ENCODE measurements at places on chromosomes 1 and 21.

DNA sequence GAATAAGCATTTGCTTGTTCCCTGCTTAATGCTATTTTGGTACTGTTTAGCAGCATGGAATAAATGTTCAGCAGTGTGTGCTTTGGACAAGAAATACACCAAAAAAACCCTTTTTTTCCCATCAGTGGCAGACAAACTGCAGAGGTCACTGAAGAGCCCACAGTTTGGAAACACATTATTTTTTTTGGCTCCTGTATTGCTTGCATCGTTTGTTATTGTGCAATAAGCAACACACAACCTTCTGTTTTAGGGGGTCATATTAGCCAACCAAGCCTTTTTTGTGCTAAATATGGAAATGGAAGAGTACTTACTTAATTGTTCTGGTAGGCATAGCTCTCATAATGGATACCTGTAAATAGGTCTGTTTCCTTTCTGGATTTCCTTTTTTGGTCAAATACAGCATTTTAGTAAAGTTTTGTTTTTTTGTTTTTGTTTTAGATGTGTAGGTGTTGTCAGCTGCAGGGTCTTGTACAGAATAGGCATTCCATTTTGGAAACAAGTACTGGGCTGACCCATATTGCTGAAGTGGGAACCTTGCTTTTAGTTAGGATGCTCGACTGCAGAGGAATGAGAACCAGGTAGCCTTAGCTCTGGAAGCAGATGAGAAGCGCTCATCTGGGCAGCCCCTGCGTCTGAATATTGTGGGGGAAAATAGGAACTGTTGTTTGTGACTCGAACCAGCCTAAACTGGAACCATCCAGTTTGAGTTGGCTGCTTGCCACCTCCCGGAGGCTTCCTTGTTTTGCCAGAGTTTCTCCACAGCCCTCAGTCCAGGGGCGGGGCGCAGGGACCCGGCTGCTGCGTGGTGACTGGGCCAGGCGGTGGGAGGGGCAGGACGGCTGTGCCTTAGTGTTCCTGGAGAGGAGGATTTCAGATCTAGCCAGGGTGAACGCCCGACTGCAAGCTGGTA lies 38.4 kb downstream of the SPEN start:
- DNase-seq, result peak; percentile 99

GRCh38 chr21:37164742-37165141 lies 91.7 kb downstream of the TTC3 start:
- DNase-seq, result no peak

- DNase-seq, result no peak
Measured at GRCh38 chr1:241518476-241519307, 863 bp downstream of the FH start.

GRCh38 chr1:100816049-100816448 lies 78.6 kb downstream of the EXTL2 start:
- no peak for DNase-seq

GRCh38 chr1:50559421-50559820 lies 136.2 kb upstream of the DMRTA2 start:
- no peak for DNase-seq

DNA sequence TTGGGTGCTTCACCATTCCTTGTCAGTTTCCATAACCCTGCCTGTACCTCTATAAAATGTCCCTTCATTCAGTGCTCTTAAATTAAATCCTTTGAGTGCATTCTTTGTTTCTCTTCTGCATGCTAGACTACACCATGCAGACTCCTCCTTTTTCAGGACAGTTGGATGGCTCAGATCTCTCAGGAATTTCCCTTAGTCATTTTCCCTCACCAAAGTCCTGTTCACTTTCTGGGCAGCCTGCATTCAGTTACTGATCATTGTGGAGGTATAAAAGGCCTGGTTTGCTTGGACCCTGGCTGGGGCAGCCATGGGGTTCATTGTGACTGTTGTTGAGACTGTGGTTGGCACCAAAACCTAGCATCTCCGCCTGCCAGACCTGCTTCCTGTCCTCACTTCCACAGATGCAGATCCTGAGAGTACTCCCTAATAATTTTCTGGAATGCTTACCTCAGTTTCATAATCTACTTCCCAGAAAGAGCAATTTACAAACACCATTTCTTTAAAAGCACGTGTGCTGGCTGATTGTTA lies 88.4 kb downstream of the PDE4B start:
- no peak for DNase-seq

- no peak for DNase-seq
Measured at GRCh38 chr21:18620436-18620835, 216.9 kb upstream of the TMPRSS15 start.

- peak; percentile 100 for DNase-seq
Measured at GRCh38 chr1:16366722-16367257, at the start of gene SZRD1. SZRD1 (plus strand) TSS chr1:16367242; CDS start chr1:16367258, 16 bp downstream.

DNA sequence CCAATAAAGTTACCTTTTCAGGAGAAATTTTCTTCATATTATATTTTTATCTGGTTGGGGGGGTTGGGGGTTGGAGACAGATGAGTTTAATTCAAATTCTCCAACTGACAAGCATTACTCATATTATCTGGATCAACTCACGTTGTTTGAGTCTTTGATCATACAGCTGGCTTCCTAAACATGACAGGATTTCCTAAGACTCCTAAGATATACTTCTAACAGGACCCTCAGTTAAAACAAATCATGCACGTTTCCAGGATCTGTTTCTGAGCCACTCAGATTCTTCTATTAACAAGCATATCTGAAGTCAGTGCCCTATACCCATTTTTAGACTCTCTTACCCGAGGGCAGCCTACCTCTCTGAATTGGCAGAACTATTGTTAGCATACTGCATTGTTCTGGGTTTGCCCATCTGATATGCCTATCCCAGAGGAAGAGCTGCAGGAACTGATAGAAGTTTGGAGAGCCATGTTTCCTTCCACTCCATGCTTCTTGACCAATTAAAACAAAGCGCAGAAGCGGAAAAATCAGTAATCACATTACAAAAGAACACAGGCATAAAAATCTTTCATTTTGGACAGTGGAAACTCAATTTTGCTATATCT lies 653.9 kb downstream of the LTN1 start:
- DNase-seq, result no peak

DNA sequence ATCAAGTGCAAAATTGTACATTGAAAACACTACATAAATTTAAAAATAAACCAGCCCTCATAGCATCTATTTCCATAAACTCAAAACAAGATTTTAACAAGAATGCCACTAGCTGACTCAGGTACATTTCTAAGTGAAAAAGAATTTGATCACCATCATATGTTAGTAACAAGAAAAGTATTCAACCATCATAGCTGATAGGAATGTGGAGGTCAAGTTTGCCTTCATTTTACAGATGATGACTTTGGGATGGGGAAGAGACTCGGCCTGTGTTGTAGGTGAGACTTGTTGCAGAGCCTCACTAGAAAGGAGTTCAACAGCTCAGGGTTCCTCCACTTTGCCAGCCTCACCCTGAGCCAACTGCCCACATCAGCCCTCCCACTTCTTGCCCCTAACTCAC lies 318.8 kb upstream of the FAM78B start:
- DNase-seq, result no peak

- DNase-seq, result peak; percentile 54
Measured at GRCh38 chr1:159936273-159936904, 9.0 kb downstream of the IGSF9 start.

DNA sequence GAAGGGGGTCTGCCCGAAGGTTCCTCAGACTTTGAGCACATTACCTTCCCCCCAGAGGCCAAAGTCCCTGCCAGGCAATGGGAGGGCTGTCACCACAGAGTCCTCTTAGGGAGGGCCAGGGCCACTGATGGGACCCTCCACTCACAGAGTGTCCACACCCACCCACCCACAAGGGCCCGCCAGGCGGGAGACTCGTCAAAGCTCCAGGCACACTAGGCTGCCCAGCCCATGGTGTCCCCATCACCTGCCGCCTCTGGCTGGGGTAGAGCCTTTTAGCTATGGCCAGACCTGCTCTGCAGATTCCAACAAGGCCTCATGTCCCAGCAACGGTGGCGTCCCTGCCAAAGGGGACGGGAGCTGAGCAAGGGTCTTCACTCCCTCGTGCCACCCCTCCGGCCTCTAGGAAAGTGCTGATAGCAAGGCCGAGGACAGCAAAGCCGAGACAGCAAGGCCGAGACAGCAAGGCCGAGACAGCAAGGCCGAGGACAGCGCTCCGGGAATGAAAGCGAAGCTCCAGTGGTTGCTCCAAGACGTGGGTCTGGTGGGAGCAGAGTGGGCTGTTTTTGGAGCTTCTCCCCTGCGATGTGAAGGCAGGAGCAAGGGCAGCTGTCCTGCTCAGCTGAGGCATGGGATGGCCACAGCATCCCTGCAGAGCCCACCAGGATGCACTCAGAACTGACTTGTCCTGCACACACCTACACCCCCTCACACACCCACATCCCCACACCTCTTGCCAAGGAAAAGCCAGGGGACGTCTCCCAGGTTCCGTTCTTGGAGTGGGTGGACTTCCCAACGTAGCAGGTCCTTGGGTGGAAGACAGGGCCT lies 123.4 kb downstream of the CRYAA start:
- DNase-seq, result no peak

- DNase-seq, result peak; percentile 48
Measured at GRCh38 chr1:181090641-181091126, 2.2 kb downstream of the IER5 start.

GRCh38 chr1:211469938-211470529 lies 21.9 kb downstream of the RD3 start:
- DNase-seq, result peak; percentile 92

DNA sequence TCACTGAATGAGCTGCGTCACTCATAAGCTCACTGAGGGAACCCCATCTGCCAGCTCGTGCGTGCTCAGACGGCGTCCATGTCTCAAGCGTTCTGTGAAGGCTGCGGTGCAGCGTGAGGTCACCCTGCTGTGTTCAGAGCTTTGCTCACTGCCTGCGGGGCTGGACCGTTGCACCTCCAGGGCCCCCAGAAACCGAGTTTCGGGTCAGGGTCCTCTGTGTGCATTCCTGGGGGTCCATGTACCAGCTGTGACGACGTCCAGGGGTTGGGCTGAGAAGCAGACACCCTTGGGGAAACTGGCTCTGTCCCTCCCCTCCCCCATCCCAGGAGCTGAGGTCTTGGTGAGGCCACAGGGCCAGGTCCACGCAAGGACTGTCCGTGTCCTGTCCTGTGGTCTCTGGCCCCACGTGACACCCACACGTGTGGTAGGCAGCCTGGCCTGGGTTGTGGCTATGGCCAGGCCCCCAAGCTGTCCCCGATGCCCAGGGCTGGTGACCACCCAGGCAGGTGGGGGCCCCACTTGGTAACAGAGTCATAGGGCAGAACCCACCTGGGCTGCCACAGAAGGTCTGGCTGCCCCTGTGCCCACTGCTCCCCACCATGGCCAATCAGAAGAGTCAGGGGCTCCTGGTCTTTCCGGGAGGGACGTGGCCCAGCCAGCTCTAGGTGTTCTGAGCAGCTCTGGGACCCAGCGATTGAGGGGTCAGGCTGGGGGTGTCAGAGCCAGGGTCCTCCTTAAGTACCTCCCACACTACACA lies 24.4 kb downstream of the FTCD start:
- no peak for DNase-seq

DNA sequence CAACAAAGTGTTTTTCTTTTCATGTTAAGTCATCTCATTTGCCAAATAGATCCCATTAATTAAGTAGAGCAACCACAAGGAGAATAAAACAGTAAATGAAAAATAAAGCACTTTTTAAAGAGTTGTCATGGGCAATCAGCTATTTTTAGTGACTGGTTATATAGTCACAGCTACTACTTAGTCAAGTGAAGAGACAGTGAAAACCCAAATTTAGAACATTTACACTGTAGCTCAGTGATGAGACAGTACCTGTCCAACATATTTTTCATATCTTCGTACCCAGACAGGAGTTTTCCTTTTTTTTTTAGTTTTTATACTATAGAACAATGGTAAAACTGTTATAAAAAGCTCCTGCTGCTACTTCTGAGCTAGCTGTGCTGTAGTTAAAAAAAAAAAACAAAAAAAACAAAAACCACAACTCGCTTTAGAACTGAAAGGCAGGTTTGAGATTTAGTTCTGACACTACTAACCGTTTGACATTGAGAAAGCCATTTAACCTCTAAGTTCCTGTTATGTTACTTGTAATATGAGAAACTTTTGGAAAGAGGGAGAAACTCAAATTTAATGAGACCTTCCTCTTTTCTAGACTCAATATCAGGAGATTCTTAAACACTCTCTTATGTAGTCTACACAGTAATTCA lies 777.5 kb downstream of the ADGRL2 start:
- DNase-seq, result no peak

- no peak for DNase-seq
Measured at GRCh38 chr1:168686666-168687065, 42.3 kb downstream of the DPT start.

DNA sequence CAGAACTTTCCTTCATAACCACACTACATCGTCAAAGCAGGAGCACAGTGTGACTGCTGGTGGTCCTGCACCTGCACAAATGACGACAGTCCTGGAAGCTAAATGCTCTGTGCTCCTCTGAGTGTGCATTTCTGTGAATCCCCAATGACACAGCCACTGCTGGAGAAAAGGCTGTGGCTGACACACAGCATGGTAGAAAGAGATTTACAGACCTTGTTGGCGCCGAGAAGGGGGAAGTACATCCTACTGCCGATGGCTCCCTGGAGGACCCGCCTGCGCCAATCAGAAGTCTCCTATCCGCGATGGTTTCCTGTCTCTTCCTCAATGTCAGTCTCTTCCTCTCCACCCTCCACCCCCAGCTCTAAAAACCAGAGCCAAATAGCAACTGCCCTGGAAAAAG lies 115.4 kb upstream of the RAB4A start:
- no peak for DNase-seq

GRCh38 chr1:52400131-52400530 lies 4.1 kb downstream of the ORC1 start:
- no peak for DNase-seq

DNA sequence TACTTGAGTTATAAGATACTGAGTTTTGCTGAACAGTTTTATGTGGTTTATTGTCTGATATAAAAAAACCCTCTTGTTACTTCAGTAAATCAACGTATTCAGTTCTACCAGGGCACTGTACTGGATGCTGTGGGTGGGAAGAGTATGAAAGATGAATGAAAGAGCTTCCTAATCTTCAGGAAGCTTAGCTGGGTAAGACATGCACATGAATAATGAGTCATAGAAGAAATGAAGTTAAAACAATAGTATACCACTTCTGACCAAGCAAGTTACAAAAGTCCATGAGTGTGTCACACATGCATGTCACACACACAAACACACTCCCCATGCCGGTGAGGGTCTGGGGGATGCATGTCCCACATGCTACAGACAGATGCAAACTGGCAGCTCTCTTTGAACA lies 105.9 kb downstream of the SIPA1L2 start:
- DNase-seq, result no peak

GRCh38 chr1:221699577-221699976 lies 42.3 kb downstream of the DUSP10 start:
- no peak for DNase-seq

- DNase-seq, result no peak
Measured at GRCh38 chr21:42364304-42364865, 1.9 kb downstream of the TFF1 start.

DNA sequence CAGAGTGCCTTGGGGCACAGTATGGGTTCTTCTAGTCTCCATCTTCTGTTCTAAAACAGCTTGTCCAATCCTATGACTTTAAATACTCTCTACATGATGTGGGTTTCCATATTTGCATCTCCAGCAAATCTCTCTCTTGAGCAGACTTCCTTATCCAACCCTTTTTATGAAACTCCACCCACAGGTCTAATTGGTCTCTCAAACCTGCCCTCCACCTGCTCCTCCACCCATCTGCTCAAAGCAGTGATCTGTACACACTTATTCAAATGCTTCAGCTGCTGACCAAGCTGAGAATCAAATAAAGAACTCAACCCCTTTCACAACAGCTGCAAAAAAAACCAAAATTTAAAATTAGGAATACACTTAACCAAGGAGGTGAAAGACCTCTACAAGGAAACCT lies 11.5 kb downstream of the MCOLN2 start:
- no peak for DNase-seq

- no peak for DNase-seq
Measured at GRCh38 chr1:1892763-1893120, 1.9 kb upstream of the GNB1 start.

Data from NCI-H510A treated with DMSO at 0.1 percent for 48 hours (cell line).